PC-9 (cell line): ENCODE measurements at places on chromosomes 6 and 20. TPM values are rescaled to one million over a fixed set of nuclear protein-coding genes. Genes with fewer than 3 reads are reported as not detected.
A peak's percentile ranks its signal among the peaks of the same experiment; 100 is the strongest.

The SLA2 gene
- total RNA-seq: not detected in 2 replicates

The C4A gene
- total RNA-seq: 7.0 and 9.3 TPM in 2 replicates

The ENPP5 gene
- total RNA-seq: 8.0 and 9.1 TPM in 2 replicates

The CLDN20 gene
- total RNA-seq: not detected in 2 replicates

- peaks cover 43% of the 10 kb centered on the region for H3K36me3 ChIP-seq
- DNase-seq: no peak
- no peaks in the 10 kb centered on the region for H3K4me1 ChIP-seq
- no peak overlapping the region for H3K27ac ChIP-seq
- no peak overlapping the region for H3K4me3 ChIP-seq
- no peaks in the 10 kb centered on the region for H3K27me3 ChIP-seq
Measured at GRCh38 chr6:44400572-44400971, 13.1 kb downstream of the CDC5L start.

DNA sequence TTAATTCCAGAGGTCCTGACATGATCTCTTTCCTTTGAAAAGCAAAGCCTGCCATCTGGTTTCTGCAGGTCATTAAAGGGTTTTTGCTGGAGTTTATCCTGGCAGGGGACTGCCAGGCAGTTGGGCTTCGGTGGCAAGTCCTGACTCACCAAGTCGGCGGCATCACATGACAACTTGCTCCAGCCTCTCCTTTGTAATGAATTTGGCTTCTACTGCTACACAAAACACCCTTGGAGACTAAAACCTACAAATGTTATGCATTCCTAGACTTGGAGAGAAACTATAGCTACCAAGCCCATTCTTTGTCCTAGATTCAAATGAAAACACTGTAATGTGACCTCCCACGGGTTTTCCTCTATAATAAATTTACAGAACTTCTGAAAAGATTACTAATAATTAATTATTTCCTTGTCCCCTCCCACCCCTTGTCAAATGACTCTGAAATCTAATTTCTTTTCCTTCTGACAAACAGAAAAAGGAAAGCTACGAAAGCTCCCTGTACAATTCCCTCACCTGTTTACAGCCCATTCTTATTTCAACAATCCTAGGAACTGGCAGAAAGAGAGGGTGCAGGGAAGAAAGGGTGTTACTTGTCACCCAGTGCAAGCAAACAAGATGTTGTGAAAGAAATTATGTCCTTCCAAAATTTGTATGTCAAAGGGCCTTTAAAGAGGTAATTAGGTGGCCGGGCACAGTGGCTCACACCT lies 62.9 kb downstream of the QRSL1 start:
- H3K36me3 ChIP-seq: no peaks in the 10 kb centered on the region
- peaks cover 19% of the 10 kb centered on the region for H3K4me1 ChIP-seq

DNA sequence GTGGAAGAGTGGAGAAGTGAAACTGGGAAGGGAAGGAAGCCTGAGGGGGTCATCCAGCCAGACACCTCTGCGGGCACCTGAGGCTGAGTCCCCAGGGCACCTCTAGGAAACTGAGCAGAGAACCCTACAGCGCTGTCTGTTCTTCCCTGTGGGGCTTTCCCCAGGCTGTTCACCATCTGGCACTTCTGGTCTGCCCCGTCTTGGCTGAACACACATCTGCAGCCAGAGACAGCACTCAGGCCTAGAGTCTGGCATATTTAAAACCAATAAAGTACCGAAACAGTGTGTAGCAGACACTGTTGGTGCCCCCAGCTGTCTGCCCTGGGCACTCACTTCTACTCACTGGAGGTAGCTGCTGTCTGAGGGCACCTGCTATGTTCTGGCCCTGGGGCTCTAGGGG lies 9.4 kb upstream of the ARFGEF2 start:
- DNase-seq: no peak
- no peaks in the 10 kb centered on the region for H3K27me3 ChIP-seq
- H3K4me1 ChIP-seq: peaks cover 8% of the 10 kb centered on the region; the same call in 1 of the 2 replicates
- no peak overlapping the region for H3K27ac ChIP-seq
- no peaks in the 10 kb centered on the region for H3K36me3 ChIP-seq

GRCh38 chr6:122673343-122673961 lies 63.2 kb downstream of the PKIB start:
- no peaks in the 10 kb centered on the region for H3K27me3 ChIP-seq
- H3K4me1 ChIP-seq: peaks cover 6% of the 10 kb centered on the region; the same call in 1 of the 2 replicates
- no peaks in the 10 kb centered on the region for H3K36me3 ChIP-seq

DNA sequence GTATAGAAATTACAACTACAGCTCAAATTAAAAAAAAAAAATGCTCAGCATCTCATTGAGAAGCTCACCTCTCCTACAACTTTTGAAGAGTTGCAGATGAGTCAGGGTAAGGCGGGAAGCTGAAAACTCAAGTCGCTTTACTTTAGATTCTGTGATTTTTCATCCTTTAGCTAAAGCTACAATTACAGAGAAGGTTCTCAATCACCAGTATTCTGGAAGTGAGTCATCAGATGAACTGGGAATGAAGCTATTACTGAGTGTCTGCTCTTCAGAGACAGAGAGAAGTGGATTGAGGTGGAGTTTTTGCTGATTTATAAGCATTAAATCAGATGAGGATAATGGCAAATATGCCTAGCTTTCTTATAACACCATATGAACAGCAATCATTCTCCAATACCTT lies 91.9 kb downstream of the TFAP2A start:
- H3K27me3 ChIP-seq: no peaks in the 10 kb centered on the region
- H3K4me1 ChIP-seq: no peaks in the 10 kb centered on the region
- H3K27ac ChIP-seq: no peak overlapping the region
- no peak overlapping the region for H3K4me3 ChIP-seq
- no peak for DNase-seq
- no peaks in the 10 kb centered on the region for H3K36me3 ChIP-seq

GRCh38 chr20:2133318-2134183 lies 31.9 kb downstream of the STK35 start:
- H3K27ac ChIP-seq: peak overlapping the region; percentile 73
- H3K4me1 ChIP-seq: peaks cover 53% of the 10 kb centered on the region
- peak; percentile 56 for DNase-seq
- no peaks in the 10 kb centered on the region for H3K36me3 ChIP-seq
- H3K4me3 ChIP-seq: peak overlapping the region; percentile 47; the same call in 1 of the 2 replicates
